Colonic mucosa (tissue), 4 donors: ENCODE measurements at places on chromosomes 6 and 20.

- H3K4me1 ChIP-seq, result no peaks in the 10 kb centered on the region
- no peaks in the 10 kb centered on the region for H3K27me3 ChIP-seq
Measured at GRCh38 chr6:118186672-118187567, 279.9 kb downstream of the SLC35F1 start.

DNA sequence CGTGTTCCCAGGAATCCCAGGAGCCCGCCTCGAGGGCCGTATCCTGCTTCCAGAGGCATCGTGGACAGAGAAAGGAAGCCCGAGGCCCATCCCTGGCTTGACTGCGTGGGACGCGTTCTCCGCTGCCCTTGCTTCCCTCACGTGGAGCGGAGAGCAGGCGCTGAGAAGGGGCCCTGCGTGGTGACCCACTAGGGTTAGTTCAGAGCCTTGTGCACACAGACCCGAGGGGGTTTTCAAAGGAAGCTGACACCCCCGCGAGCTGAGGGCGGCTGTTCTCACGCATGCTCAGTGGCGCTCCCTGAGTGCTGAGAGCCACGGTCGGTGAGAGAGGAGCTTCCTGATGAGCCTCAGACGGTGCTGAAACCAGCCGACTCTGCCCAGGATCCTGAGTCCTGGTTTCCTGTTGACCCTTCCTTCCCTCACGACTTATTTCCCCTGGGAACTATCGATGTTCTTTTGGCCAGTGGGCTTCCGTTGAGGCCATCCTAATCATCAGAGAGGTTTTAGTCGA lies 28.9 kb upstream of the CCR6 start:
- no peaks in the 10 kb centered on the region for H3K4me1 ChIP-seq
- H3K4me3 ChIP-seq, result no peak overlapping the region
- no peaks in the 10 kb centered on the region for H3K27me3 ChIP-seq
- no peaks in the 10 kb centered on the region for H3K36me3 ChIP-seq
- DNase-seq, result no peak

DNA sequence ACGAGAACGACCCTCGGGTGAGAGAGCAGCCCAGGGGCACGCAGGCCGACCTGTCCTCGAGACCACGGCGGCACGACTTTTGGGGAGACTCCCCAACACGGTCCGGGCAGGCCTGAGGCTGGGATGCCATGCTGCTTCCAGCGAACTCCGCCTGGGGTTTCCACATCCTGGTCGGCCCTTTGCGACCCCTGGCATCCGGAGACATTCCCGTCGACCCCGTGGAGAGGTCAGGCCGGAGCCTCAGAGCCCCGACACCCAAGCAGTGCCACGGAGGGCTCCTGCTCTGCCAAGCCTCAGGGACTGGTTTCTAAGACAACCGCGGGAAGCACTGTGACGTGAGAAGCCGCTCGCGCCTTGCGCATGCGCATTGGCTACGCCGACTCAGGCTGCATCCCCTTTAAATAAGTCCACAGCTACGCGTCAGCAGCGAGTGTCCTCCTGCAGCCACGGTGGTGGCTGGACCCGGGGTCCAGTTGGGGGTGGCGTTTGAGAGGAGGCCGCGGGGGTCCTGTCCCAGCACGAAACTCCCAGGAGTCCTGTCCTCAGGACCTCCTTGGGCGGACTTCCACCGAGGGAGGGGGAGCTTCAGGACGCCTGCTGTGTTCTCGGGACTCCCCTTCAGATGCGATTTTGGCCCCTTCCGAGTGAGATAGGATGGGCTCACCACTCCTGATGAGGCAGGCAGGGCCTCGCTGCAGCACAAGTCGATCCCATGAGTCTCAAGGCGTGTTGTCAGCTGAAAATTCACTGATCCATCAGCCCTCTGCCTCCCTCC lies 1089.3 kb upstream of the DEFB115 start:
- no peaks in the 10 kb centered on the region for H3K36me3 ChIP-seq
- H3K4me1 ChIP-seq, result no peaks in the 10 kb centered on the region
- H3K27ac ChIP-seq, result no peak overlapping the region
- no peak overlapping the region for H3K4me3 ChIP-seq

GRCh38 chr20:58621906-58622548 lies 29.1 kb upstream of the STX16 start:
- no peaks in the 10 kb centered on the region for H3K36me3 ChIP-seq
- H3K4me1 ChIP-seq, result no peaks in the 10 kb centered on the region
- no peak overlapping the region for H3K27ac ChIP-seq
- H3K27me3 ChIP-seq, result no peaks in the 10 kb centered on the region
- H3K4me3 ChIP-seq, result no peak overlapping the region

DNA sequence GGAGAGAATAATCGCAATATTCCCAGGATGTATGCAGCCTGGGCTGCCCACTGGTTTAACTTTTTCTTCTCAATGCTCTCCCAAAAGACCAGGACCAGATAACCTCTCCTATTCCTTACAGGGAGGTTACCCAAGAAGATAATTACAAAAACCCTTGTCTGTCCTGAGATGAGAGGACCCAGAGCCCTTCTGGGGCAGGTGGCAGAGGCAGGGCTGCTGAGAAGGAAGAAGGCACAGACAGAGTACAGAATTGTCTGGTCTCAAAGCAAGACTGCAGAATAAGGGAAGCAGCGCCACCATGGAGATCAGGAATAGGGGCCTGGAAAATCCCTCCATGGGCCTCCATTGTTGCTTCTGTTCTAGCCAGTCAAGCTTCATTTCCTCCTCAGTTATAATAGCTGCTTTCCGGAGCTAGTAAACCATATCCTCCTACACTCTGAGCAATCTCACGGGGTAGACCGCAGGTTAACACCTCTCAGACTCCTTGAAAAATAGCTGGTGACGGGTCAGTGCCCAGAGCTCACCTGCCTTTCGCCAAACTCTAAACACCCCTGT lies 463 bp upstream of the HLA-DMB start:
- no peaks in the 10 kb centered on the region for H3K36me3 ChIP-seq
- no peak overlapping the region for H3K4me3 ChIP-seq
- peak overlapping the region; percentile 64 for H3K27ac ChIP-seq
- H3K4me1 ChIP-seq, result peaks cover 3% of the 10 kb centered on the region

- no peak overlapping the region for H3K27ac ChIP-seq
- H3K27me3 ChIP-seq, result no peaks in the 10 kb centered on the region
- H3K36me3 ChIP-seq, result peaks cover 5% of the 10 kb centered on the region
Measured at GRCh38 chr20:62292108-62292507, 10.7 kb upstream of the ADRM1 start.

- H3K27me3 ChIP-seq, result no peaks in the 10 kb centered on the region
- H3K4me3 ChIP-seq, result no peak overlapping the region
- DNase-seq, result no peak
- no peaks in the 10 kb centered on the region for H3K36me3 ChIP-seq
Measured at GRCh38 chr20:60904730-60905129, 347.3 kb upstream of the CDH4 start.

DNA sequence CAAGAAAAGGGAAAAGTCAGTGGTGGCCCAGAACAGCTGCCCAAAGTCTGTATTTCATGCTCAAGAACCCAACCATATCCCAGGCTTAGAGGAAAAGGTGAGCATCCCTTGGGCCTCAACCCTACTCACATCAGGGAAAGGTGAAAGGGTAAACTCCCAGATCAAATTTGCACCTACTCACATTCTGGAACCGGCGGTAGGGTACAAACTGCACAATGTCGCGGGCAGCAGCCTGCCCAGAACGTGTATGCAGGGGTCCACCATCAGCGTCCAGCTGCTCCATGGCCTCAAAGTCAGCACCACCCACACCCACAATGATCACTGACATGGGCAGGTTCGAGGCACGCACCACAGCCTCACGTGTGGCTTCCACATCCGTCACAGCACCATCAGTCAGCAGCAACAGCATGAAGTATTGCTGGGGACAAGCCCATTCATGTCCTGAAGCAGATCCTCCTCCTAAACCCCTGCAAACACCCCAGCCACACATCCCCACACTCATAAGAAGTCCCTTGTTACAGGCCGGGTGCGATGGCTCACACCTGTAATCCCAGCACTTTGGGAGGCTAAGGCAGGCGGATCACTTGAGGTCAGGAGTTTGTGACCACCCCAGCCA lies 10.9 kb downstream of the SPAG4 start:
- H3K27ac ChIP-seq, result no peak overlapping the region
- H3K36me3 ChIP-seq, result peaks cover 20% of the 10 kb centered on the region
- no peak for DNase-seq
- no peak overlapping the region for H3K4me3 ChIP-seq
- H3K27me3 ChIP-seq, result no peaks in the 10 kb centered on the region

DNA sequence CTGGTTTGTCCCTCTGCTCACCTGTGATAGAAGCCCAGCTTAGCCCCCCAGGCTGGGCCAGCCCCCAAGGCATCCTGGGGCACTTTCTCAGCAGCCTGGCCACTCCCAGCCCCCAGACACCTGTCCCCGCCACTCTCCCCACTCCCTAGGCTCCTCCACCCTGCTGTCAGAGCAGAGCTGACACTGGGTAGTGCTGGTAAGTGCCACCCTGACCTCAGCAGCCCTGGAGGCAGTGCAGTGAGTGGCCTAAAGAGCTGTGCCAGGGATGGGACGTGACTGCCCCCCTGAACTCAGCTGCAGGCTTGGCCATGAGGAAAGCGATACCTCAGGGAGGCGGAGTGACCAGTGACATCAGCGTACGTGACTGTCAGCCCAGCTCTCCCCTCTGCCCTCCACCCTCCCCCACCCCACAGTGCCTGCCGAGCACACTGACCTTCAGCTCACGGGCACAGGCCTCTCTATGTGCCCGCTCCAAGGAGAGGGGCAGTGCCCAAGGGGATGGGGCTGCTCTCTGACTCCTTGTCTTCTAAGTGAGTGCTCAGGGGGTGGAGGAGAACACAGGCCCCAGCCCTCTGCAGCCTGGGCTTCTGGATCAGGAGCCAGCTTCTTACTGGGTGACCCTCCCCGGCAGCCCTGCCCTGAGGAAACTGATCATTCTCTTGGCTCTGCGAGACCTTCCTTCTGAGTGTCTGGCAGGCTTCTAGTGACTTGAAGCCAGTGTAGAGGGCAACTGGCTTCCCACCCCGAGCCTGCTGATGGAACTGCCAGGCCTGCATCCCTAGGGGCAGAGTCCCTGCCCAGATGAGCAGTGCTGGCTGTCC lies 172.7 kb downstream of the MRPL14 start:
- H3K36me3 ChIP-seq, result no peaks in the 10 kb centered on the region
- no peaks in the 10 kb centered on the region for H3K27me3 ChIP-seq
- H3K4me1 ChIP-seq, result no peaks in the 10 kb centered on the region

DNA sequence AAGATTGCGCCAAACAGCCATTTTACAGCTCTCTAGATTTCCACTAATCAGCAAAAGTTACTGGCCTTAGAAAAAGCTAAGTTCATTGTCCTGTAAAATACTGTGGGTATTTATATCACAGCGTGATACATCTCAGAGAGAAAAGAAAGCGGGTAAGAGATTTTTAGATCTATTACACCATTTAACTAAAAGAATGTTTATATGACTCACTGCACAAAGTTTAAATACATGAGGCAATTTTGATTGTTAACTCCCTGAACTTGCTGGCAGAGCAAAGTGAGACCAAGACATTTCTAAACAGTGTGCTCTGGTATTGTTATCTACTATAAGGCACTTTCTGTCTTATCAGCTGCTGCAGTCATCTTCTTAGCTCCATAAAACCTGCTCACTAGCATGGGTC lies 314.3 kb downstream of the EPHA7 start:
- no peaks in the 10 kb centered on the region for H3K4me1 ChIP-seq
- no peak overlapping the region for H3K27ac ChIP-seq
- DNase-seq, result no peak
- H3K36me3 ChIP-seq, result no peaks in the 10 kb centered on the region
- H3K4me3 ChIP-seq, result no peak overlapping the region
- no peaks in the 10 kb centered on the region for H3K27me3 ChIP-seq

- H3K36me3 ChIP-seq, result peaks cover 6% of the 10 kb centered on the region
- peak overlapping the region; percentile 92 for H3K27ac ChIP-seq
- peaks cover 8% of the 10 kb centered on the region for H3K4me1 ChIP-seq
- peak overlapping the region; percentile 99 for H3K4me3 ChIP-seq
Measured at GRCh38 chr6:41786451-41787218, 859 bp upstream of the TOMM6 start.

DNA sequence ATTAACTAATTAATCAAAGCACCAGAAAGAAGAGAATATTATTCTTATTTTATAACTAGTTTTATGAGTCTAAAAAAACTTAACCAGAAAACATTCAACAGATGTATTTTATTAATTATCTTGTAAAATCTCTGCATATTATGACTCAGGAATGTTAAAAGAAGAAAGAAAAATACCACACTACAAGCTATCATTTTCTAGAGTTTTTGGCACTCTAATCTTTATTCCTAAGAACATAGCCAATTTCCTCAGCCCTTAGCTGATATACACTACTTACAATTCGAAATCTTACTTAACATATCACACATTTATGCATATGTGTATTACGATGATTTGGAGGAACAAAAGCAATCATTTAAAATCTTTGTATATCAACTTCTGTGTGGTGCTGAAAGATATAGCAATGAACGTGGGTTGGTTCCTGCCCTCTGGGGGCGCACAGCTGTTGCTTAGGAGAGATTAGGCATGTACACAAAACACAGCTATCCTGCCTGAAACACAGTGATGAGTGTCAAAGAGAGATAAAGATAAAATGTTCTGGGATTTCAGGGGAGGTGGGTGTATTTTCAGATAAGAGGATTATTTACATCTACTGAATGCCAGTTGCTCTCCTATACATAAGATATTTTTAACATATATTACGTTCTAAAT lies 404.5 kb downstream of the SYNE1 start:
- no peaks in the 10 kb centered on the region for H3K36me3 ChIP-seq
- H3K4me3 ChIP-seq, result no peak overlapping the region
- no peaks in the 10 kb centered on the region for H3K4me1 ChIP-seq
- H3K27ac ChIP-seq, result no peak overlapping the region
- no peaks in the 10 kb centered on the region for H3K27me3 ChIP-seq

- H3K4me1 ChIP-seq, result peaks cover 7% of the 10 kb centered on the region
- H3K4me3 ChIP-seq, result peak overlapping the region; percentile 56
- H3K27me3 ChIP-seq, result peaks cover 90% of the 10 kb centered on the region
- no peak overlapping the region for H3K27ac ChIP-seq
- DNase-seq, result no peak
Measured at GRCh38 chr6:10413262-10413849, 1.5 kb downstream of the TFAP2A start.

DNA sequence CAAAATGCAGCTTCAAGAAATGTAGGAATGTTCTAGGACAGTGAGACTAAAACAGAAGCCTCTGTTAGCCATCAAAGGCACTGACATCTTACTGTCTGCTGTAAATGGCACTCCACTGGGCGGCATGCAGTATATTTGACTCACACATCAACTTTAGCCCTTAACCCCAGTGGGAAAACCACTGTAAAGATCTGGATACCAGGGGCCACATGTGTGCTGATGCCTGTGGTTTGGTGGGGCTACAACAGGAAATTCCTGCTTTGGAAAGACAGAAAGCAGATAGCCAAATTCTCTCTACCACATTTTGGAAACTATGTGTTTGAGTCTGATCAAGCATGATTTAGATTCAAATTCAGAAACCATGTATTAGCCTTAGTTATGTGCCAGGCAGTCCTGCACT lies 4.3 kb downstream of the PFDN4 start:
- H3K4me3 ChIP-seq, result no peak overlapping the region
- H3K27me3 ChIP-seq, result no peaks in the 10 kb centered on the region
- DNase-seq, result no peak
- H3K4me1 ChIP-seq, result no peaks in the 10 kb centered on the region
